ENCODE measurements at places on chromosomes 7 and 10.
A peak's percentile ranks its signal among the peaks of the same experiment; 100 is the strongest.

- DNase-seq = peak; percentile 86
Measured at GRCh38 chr10:21171936-21172541, 274.9 kb upstream of the NEBL start.

DNA sequence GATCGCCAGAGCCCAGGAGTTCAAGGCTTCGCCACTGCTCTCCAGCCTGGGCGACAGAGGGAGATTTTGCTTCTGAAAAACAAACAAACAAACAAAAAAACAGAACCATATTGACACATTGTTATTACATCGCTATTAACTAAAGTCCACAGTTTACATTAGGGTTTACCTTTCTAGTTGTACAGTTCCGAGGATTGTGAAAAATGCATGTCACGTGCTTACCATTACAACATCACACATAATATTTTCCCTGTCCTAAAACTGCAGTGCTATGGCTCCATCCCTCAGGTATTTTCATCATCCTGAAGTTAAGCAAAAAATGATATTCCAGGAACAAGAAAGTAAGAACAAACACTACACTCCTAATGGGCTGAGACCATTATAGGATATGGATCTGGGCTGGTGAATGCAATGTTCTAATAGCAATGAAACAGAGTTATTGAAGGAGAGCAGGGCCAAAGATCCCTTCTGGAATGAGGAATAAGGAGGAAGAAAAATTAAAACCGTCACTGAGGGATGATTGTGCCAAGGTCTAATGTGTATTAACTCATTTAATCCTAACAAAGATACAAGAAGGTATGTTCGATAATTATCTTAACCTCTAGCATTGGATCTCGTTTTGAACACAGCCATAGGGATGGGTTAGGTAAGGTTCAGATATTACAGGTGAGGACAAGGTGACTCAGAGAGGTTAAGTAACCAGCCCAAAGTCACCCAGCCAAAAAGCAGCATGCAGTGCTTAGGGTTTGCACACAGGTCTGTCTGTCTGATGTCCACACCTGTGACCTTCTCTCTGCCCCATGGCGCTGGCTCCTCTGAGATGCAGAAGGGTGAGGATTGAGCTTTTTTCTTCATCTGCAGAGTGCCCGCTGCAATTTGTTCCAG lies 14.0 kb upstream of the CUX1 start:
- DNase-seq = no peak

DNA sequence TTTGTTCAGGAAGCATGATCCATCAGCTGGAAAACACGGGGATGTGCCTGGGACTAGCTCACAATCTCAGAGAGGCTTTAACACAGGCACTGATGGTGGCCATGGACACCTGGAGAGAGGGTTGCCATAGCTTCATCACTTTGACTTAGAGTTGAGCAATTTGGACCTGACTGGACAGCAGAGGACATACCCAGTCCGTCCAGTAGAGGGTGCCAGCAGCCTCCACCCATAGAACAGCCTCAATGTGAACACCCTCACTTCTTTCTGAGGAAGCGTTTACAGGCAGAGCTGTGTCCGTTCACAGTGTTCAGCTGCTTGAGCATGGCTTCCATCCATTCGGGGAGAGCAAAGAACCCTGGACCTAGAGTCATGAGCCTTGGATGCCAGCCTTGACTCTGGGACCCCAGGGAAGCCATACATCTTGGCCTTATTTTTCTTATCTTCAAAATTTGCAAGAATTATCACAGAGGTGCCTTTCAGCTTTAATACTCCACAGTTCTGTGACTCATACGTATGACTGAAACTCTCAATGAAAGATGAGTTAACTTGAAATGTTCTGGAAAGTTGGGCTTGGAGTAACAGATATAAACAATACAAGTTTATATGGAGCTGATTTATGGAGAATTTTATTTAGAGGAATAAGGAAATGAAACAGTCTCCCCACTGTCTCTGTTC lies 302.9 kb upstream of the PODXL start:
- peak; percentile 66 for DNase-seq

DNA sequence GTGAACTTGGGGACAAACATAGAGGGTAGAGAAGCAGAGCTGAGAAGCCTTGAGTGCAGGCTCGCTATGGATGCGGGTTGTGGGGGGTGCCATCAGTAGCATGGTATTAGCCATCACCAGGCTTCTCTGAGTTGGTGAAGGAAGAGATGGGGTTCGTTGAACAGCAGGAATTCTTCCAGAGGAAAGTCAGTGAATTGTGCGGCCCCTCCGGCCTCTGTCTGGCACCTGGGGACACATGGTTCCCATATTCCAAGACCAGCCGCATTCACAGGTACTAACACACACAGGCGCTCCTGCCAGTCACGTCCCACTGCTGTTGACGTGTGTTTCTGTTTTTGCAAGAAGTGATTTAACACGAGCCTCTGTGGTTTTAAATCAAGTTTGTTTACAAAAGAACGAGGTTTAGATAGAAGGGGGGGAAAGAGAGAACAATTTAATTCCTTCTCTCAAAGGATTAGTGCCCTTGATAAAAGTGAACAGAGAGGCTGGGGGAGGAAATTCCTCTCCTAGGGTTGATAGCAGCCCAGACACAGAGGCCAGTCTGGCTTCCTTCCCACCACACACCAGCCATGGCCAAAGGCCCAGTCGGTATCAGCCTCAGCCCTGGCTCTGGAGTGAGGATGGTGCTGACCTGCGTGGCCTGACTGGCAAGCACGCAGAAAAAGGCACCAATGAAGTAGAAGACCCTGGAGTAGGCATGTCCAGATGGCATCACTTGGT lies 252.6 kb upstream of the IGFBP3 start:
- no peak for DNase-seq

DNA sequence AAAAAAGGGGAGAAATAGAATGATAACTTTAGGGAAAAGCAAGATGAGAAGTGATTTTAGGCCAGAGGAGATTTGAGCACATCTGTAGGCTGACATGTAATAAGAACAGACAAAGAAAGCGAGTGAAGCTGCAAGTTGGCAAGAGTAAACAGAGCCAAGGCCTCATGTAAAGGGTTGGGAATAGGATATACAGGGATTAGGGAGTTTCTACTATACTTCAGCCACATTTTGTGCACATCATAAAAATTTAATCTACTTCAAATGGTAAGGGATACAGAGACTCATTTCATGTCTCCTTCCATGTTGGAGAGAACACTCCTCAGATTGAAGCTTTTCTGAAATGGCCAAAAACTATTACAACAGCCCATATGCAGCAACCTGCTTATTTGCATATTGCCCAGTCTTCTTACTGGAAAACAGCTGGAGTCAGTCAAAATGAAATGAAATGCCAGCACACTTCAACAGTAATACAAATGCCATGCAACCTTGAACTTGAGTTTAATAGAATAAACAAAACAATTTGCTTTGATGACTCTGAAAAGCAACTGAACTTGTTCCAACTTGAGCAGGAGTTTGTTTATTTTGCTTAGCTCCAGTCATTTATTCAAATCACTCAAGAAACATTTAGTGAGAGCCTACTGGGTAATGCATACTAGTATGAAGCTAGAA lies 49.9 kb downstream of the NRCAM start:
- peak; percentile 22 for DNase-seq

- no peak for DNase-seq
Measured at GRCh38 chr7:25617214-25617613, 388.9 kb upstream of the NPVF start.

GRCh38 chr7:108403597-108404217 lies 52.5 kb downstream of the NRCAM start:
- no peak for DNase-seq

GRCh38 chr7:91137153-91137787 lies 127.0 kb upstream of the FZD1 start:
- no peak for DNase-seq

GRCh38 chr10:15605740-15606369 lies 113.9 kb downstream of the ITGA8 start:
- no peak for DNase-seq

DNA sequence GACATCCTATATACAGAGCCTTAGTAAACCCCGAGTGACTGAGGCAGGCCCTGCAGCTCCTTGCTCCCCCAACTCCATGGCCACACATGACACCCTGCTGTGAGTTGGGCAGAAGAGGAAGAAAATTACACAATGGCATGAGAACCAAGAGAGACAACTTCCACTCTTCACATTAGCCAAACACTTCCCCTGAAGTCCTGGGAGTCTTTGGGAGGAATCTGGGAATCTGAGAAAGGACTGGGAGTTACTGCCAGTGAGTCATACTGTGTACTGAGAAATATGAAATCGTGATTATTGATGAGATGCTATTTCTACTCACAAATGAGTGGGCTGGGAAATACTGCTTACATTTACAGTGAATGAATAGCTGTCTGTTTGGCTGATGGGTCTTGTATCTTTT lies 116.6 kb downstream of the SPAG6 start:
- no peak for DNase-seq

DNA sequence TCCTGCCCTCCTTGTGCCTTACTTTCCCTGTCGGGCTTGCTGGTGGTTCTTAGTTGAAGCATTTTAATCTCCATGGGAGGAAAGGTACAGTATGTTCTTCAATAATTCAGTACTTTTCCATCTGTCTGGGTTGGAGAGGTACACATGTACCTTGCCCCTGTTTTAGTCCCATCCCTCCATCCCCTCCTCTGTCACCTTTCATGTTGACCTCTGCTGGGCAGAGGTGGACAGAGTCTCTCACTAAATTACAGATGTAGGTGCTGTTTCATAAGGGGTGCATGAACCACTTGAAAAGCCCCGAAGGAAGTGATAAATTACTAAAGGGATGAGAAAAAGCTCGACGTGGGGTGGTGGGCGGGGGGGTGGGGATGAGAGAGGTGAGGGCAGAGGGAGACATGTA lies 5.4 kb downstream of the AGFG2 start:
- no peak for DNase-seq
